ENCODE measurements at places on chromosomes 4 and X.

DNA sequence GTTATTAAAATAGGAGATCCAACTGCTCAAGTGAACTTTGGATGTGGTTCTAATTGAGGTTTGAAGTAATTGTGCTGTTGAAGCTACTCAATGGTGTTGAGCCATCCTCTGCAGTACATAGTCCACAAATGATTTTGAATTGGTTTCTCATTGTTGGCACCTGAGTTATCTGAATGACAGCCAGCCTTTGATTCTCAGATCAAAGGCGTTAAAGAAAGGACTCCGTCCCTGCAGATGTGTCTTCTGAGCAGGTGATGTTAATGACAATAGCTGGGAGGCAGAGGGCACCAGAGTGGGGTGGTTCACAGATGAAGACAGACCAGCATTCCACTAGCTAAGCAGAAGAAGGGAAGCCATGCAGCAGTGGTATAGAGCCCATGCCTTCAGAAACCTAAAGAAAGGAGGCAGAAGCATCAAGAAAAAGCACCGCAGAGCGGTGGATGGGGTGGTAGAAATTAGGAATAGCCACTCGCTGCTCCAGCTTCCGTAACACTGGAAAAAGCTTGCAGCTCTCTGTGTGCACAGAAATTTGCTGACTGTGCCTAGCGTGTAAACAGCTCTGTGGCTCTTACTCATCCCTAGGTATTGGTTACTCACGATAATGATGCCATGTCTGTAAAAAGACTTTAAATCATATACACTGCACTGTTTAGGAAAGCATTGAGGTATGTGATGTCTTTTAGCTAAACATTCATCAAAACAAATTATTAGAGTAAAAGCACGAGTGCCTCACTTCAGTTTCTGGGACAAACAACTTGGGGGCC lies 79.2 kb upstream of the CLCN4 start:
- no peak for DNase-seq

GRCh38 chr4:2126309-2127043 lies 67.3 kb downstream of the NAT8L start:
- DNase-seq: no peak

DNA sequence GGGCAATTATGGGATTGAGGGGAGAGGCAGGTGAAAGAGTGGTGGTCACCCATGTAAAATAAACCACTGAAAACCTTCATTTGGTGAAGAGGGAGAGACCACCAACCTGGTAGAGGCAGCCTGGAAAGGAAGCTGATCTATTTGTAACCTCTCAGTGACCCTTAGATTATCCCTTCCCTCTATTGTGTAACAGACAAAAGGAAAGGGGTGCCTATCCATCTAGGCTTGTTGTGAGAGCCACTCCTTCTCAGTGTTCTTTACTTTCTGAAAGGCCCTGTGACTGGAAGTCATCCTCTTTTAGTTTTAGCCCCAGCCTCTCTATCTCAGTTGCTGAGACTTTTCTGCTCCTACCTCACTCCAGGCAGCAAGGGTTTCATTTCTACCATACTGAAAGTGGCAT lies 142.4 kb downstream of the TMEM164 start:
- no peak for DNase-seq

DNA sequence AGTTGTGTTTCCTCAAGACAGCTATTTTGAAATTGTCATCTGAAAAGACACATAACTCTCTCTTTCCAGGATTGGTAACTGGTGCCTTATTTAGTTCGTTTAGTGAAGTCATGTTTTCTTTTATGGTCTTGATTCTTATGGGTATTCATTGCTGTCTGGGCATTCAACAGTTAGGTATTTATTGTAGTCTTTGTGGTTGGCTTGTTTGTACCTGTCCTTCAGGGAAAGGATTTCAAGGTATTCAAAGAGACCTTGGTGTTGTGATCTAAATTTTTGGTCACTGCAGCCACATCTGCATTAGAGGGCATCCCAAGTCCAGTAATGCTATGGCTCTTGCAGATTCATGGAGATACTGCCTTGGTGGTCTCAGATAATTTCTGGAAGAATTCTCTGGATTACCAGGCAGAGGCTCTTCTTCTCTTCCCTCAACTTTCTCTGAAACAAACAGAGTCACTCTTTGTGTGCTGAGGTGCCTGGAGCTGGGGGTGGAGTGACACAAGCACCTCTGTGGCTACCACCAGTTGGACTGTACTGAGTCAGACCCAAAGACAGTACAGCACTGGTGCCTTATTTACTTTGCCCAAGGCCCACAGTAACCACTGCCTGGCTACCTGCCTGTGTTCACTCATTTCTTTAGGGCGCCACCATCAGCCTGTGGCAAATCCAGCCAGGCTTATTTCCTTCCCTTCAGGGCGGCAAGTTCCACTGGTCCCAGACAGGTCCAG lies 620.4 kb downstream of the KCNIP4 start:
- DNase-seq: no peak

DNA sequence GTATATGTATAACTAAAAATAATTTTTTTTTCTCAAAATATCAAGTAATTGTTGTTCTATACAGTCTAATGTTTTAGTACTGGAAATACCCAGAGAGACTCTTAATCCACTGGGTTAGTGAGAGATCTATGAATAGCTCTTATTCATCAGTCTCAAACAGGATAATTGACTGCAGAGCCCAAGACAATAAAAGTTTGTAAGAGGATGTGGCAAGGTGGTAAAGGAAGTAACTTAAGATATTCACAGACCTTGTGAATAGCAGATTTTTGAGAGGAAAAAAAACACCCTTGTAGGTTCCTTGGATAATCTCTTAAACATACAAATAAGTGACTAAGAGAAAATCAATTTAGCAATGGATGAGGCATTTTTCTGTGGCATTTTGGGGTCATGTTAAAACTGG lies 210.9 kb upstream of the FAM241A start:
- DNase-seq: no peak

DNA sequence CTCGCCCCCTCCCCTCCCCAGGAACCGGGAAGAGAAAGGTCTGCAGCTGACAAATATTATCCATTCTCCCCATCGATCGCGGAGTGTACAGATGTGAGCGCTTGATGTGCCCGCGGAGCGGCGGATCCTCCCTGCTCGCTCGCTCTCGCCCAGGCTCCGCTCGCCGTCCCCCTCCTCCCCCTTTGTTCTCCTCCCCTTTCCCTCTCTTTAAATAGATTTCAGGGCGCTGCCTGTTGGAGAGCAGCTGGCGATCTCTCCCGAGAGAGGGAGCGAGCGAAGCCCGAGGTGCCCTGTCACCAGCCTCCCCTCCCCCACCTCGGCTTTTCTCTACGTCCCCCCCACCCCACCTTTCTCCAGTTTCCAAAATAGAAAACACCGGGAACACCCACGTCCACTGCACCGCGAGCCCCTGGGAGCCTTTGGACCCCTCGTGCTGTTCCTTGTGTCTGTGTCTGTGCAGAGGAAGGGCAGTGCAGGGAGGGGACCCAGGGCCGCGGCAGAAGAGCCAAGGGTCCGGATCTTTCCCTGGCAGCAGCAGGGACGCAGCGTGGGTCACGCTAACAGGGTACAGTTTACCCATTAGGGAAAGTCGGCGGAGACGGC lies 56.6 kb upstream of the BCOR start:
- no peak for DNase-seq
